ENCODE measurements at places on chromosomes 1 and 21.

GRCh38 chr21:35974775-35975174 lies 85.6 kb downstream of the SETD4 start:
- DNase-seq = peak; percentile 28

DNA sequence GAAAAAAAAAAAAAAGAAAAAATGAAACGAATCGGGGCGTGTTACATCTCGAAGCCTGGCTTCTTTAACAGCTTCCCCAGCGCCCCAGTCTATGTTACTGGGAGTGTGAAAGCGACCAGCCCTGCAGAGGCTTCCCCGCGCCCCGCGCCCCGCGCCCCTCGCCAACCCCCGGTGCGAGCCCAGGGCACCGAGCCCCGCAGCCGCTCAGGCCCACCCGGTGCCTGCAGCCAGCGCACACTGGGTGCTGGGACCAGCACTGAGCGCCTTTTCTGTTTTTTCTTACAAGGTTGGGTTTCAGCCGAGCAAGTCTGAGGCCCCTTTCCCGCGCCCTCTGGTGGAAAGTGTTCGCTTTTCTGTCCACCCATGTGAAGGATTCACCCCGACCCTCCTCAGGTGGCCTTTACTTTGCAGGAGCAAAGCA lies 42.1 kb upstream of the ZNF496 start:
- DNase-seq = no peak

- DNase-seq = no peak
Observed at GRCh38 chr1:214454569-214455396, 96.6 kb downstream of the PTPN14 start.

DNA sequence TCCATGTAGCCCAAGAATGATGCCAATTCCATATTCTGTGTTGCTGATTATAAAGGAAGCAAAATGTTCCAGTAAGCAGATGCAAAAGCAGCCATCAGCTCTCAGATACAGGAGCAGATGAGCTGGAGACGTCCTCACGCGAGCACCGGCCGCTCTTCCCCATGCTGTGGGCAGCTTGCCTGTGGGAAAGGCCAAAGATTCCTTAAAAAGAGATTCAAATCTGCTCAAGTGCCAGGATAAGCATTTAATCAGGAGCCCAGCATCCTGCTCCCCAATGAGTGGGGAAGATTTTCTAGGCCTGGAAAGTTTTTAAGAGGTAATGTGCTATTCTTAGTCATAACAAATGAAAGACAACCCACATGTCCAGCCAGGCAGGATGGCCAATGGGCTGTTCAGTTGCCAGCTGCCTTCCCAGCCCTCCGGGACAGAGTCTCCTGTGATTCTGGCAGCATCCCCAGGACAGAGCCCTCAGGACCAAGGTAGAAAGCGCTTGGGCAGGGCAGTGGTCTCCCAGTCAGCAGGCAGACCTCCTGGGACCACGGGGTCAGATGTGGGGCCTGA lies 108.2 kb upstream of the TMPRSS2 start:
- DNase-seq = no peak

- DNase-seq = peak; percentile 57
Observed at GRCh38 chr1:91827087-91827458, 58.9 kb downstream of the TGFBR3 start.

DNA sequence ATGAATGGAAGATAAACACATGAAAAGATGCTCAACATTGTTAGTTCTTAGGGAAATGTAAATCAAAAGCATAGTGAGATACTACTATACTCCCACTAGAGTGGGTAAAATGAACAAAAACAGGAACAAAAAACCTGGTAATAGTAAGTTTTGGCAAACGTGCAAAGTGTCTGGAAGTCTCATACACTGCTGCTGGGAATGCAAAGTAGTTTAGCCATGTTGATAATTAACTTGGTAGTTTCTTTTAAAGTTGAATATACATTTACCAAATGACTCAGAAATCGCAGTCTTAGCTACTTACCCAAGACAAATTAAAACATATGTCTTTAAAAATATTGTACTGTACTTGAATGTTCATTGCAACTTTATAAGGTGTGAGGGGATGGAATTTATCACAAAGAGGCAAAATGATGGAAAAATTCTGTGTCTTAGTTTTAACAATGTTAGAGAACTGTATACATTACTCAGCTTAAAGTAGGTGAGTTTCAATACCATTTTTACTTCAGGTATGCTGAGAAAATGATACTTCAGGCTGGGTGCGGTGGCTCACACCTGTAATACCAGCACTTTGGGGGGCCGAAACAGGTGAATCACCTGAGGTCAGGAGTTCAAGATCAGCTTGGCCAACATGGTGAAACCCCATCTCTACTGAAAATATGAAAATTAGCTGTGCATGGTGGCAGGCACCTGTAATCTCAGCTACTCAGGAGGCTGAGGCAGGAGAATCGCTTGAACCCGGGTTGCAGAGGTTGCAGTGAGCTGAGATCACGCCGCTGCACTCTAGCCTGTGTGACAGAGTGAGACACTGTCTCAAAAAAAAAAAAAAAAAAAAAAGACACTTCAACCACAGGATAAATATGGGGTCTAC lies 102.3 kb downstream of the PDE4B start:
- no peak for DNase-seq

DNA sequence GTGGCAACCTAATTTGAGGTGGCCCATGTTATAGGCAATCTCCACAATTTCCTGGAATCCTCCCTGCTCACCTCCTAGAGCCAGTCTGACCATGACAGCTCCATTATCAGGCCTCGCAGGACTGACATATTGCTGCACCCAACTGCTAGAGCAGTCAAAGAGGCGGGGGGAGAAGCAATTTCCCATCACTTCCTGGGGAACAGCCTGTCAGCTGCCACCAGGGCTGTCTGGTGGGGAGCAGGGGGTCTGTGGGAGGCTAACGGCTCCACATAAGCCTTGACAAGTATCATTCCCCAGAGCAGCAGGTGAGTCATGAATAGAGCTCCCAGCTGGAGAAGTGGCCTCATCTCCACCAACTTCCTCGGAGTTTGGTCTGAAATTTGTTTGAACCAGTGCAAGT lies 322.9 kb downstream of the MATN1 start:
- no peak for DNase-seq

- DNase-seq = no peak
Observed at GRCh38 chr1:89721351-89721750, 88.4 kb downstream of the LRRC8C start.

DNA sequence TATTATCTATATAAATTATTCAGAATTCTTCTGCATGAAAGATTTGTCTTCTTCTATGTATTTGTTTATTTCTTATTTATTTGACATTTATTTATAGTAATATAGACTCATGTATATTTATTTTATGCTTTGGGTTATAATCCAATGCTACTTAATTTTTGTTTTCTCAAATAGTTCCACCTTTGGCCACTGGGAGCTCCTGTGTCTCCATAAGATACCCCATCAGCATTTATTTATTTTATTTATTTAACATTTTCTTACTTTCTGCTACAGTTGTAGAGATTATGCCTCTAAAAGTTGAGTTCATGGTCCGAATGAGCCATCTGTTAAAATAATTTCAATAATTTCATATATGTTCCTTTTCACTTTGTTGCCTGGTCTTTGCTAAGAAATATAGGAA lies 289.4 kb downstream of the ADGRL2 start:
- no peak for DNase-seq

DNA sequence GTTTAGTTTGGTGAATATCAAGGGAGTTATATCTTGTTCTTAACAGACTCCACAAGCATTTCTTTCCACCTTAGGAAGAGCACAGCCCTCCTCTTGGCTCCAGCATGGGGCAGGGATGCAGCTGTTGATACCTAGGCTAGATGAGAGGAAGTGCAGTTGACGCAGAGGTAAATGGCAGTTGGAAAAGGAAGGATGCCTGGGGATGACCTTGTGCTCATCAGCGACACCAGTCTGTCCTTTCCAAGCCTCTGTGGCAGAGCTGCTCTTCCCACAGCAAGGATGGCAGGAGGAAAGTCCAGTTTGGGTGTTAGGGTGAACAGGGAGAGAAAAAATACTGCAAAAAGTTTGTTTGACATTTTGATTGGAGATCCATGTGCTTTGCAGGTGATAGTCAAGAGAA lies 6.2 kb downstream of the PROX1 start:
- no peak for DNase-seq

DNA sequence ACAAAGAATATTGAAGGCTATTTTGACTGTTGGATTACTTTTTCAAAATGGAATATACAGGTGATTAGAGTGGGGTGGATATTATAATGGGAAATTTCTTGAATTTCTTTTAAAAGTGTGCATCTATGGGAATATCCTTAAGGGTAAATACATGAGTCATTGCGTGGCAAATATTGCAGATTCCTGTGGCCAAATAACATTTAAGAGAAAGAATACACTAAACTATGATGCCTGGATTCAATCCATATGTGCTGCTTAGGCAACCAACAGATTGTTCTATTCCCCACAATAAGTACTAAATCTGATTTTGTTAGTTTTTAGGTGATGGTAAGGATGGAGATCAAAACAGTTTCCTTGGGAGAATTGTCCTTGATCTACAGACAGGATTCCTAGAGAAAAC lies 119.5 kb downstream of the HMCN1 start:
- DNase-seq = no peak

DNA sequence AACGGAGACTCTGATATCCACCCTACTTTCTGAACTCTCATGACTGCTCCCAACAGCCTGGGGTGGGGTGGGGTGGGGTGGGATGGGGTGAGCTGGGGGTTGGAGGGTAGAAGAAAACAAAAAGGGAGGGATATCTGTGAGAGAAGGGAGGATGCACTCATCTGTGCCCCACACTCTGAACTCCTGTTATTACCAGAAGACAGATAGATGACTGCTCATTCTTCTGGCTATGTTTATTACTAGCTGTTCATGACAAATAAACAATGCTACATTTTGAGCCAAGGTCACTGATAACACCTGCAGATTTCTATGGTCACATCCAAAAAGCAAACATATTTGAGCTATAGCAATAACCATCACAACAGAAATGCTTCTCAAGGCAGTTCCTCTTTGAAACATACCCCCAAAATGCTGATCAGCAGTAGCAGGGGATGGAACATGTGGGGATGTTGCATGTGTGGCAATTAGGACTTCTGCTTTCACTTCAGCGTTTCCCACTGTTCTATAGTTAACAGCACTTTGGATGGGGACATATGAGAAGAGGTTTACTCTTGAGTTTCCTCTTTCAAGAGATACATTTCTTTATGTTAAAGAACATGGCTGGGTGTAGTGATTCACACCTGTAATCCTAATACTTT lies 43.3 kb downstream of the GPR3 start:
- DNase-seq = no peak

DNA sequence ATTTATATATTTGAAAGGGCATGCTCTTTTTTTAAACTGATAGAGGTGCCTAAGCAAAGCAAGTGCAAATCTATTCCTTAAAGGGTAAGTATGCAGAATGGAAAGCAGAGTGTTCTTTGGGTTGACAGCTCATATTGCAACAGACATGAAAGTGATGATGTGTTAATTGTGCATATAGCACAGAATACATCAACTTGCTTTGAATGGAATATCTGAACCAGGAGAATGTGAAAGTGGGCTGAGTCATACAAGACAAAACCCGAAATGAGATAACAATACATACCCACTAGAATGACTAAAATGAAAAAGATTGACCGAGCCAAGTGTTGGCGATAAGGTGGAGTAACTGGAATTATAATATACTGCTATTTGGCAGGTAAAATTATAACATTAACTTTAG lies 4.3 kb downstream of the CR1 start:
- DNase-seq = no peak

DNA sequence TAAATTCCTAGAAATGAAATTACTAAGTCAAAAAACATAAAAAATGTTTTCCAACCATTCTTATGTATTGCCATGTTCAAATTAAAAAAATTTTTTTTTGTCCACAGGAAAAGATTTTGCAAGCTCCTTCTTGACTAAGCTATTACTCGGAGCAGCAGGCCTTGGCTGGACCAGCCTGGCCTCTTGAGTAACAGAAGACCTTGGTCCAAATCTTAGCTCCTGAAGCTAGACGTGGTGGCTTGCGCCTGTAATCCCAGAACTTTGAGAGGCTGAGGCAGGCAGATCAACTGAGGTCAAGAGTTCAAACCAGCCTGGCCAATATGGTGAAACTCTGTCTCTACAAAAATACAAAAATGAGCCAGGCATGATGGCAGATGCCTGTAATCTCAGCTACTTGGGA lies 77.6 kb downstream of the CLSTN1 start:
- no peak for DNase-seq

- no peak for DNase-seq
Observed at GRCh38 chr1:179127163-179127895, 45.5 kb downstream of the TOR3A start.
